ENCODE measurements at places on chromosomes 13 and 19.

- DNase-seq, result no peak
Observed at GRCh38 chr13:112648101-112648500, 41.7 kb upstream of the ATP11A start.

DNA sequence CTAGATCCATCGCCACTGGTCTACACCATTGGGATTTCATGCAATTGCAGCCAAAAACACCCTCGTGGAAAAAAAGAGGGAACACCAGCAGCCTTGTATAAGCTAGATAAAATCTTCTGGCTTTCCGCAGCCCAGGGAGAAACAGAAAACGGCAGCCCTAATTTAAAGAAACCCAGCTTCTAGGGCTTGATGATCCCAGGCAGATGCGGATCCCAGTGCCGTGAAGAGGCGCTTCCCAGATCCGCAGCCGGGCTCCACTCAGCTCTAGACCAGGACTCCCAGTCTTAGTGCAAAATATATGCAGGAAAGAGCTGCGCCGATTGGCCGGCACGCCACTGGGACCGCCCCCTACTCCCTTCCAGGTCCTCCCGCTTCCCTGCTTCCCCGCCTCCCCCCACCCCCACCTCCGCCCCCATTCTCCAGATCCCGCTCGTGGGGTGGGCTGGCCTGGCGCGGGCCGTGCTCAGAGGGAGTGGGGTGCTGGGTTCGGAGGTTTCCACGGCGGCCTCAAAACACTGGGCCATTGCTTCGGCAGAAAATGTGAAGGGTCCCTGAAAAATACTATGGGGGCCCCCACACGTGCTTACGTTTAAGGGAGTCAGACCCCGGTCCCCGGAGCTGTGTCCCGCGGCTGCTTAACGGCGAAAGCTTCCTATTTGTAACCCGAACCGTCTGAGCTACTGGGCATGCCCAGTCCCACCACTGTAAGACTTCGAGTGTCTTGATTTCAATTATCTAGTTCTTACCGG is 63.1 kb downstream of the SERP2 start:
- peak; percentile 88 for DNase-seq

DNA sequence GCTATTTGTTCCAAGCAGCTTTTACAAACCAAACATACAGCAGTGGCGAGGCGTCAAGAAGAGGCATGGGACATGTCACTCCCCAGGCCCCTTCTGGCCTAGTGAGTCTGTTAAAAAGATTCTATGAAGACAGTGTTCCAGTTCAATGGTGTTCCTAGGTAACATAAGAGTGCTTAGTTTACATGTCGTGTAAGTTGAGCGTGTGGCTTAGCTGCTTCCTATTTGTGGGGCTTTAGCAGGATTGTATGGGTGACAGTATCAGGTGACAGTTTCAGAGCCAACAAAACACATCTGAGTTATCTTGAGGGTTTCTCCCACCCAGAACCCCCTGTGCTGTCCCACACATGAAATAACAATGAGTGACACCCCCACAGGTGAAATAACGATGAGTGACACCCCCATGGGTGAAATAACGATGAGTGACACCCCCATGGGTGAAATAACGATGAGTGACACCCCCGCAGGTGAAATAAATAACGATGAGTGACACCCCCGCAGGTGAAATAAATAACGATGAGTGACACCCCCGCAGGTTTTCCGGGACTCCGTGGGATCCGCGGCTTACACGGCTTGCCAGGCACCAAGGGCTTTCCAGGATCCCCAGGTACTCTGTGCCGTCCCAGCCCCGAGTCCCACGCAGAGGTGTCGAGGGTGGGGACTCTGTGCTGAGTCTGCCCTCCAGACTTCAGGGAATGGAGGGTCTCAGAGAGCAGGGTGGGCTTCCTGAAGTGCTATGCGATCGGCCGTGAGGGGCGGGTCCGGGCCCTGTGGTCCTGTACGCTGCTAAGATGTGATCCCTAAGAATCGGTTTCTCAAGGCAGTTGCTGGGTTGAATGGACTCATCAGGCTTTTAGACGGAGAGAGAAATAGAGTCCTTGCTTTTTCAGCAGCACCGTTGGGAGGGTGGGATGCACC is 68.6 kb downstream of the RAB20 start:
- no peak for DNase-seq

DNA sequence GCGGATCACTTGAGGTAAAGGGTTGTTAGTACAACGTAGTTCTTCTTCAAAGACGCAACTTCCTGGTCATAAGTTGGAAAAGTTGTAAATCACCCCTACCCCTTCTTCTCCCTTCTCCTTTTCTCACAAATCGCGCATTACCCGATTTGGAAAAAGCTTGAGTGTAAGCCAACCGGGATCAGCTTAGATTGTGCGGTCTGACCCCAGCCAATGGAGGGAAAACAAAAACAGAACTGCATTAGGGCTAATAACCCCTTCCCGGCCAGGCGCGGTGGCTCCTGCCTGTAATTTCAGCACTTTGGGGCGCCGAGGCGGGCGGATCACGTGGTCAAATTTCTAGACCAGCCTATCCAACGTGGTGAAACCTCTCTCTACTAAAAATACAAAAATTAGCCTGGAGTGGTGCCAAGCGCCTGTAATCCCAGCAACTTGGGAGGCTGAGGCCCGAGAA is 806 bp downstream of the ZNF90 start:
- no peak for DNase-seq

DNA sequence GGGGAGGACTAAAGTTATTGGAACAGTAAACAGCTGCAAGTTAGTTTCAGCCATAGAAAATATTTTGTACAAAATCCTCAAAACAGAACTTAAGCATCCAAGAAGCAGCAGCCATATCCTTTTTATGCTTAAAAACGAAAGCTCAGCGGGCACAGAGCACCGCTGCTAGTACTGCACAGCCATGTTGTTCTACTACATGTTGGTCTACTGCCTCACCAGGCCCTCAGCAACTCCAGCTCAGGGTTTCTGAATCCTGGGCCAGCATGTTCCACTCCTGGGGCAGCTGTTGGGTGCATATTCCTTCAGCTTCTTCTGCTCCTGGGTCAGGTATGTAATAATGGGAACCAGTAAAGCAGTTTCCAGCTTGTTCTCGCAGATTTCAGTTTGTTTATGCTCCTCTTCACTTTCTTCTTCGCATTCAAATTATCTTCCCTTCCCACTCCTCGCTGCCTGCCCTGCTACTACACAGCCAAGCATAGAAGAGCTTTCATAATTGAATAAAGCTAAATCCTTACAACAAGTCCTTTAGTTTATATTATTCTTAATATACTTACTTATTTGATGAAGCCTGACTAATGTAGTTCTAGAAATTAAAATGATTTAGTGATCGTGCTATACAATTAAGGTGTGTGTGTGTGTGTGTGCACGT is 820.5 kb upstream of the ATXN8OS start:
- peak; percentile 43 for DNase-seq

DNA sequence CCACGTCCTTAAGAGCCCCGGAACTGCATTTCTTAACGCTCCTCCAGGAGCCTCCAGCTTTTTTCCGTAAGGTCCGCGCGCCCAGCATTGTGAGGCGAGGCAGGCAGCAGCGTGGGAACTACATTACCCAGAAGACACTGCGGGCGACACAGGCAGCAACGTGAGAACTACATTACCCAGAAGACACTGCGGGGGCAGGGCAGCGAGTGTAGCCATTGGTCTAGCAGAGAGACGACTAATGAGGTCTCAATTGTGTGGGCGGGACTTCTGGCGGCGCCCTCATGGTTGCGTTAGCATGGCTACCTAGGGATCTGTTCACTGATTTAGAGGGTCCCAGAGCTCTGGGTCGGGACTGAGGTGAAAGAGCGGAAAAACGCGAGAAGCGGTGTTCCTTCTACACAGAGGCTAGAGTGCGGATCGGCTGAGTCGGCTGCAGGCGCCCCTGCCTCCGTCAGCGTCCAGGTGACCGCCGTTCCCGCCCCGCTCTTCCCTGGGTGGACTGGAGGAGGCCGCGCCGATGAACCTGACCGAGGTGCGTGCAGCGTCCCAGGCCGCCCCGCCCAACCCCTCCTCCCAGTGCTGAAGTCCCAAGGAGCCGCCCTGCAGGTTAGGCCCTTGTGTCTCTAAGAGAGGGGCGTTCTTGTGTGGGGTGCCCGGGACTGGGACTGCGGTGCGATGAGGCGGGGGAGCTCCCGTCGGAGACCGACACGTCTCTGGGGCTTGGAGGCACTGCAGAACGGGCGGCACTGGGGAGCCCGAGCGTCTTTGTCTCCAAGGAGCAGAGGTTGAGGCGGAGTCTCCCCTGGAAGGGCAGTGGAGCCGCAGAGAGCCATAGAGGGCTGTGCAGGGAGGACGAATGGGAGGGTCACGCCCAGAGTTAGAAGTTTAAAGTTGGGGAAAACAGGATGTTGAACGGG is at the start of gene ZNF749:
TSS of gene ZNF749 (plus strand) at position 264 of the 917 bp plus-strand sequence. CDS start at position 518, 254 bp downstream.
- peak; percentile 100 for DNase-seq

GRCh38 chr19:41993612-41994483 is at the start of gene ATP1A3:
ATP1A3 (minus strand) TSS chr19:41994230; CDS start chr19:41994076, 154 bp downstream.
- DNase-seq, result peak; percentile 40

- no peak for DNase-seq
Observed at GRCh38 chr13:61415749-61416148, at the start of gene PCDH20. PCDH20 (minus strand) TSS chr13:61415849; CDS start chr13:61415158, 691 bp downstream.

DNA sequence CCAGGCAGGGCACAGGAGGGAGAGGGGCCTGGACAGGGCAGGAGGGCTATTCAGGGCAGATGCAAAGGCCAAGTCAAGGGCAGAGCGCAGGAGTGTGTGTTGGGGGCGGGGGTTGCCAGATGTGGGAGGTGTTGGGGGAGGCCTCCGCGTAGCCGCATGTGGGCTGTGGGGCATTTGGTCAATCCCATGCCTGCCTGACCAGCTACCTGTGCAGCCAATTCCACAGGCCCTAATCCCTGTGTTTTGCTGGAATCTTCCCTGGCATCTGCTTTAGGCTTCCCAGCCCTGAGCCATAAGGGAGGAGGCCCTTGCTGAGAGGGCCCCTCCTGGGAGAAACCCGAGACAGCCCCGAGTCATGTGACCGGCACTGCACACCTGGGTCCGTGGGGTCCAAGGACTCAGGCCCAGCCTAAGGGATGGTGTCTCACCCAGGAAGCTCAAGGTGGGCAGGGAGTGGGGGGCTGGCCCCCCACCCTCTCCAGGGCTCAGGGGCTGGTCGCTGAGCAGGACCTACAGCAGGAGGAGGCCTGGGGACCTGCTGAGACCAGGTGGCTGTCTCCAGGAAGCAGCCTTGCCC is 20.3 kb downstream of the RFX1 start:
- DNase-seq, result no peak

- DNase-seq, result no peak
Observed at GRCh38 chr13:23667750-23668149, 97.5 kb downstream of the TNFRSF19 start.

- no peak for DNase-seq
Observed at GRCh38 chr19:29393915-29394460, 131.8 kb upstream of the VSTM2B start.
